H7 (cell line): ENCODE measurements at places on chromosomes 1 and 21. TPM values are rescaled to one million over a fixed set of nuclear protein-coding genes. Genes with fewer than 3 reads are reported as not detected.

GRCh38 chr1:28456078-28456477, 49.8 kb upstream of the RCC1 start:
- DNase-seq, result no peak

GRCh38 chr1:100443811-100444571, 91.7 kb downstream of the CDC14A start:
- DNase-seq, result no peak

The PTGFRN gene
- 78.4 and 81.4 TPM in 2 replicates for total RNA-seq

GRCh38 chr1:235990330-235990795, 74.5 kb downstream of the NID1 start:
- DNase-seq, result no peak

DNA sequence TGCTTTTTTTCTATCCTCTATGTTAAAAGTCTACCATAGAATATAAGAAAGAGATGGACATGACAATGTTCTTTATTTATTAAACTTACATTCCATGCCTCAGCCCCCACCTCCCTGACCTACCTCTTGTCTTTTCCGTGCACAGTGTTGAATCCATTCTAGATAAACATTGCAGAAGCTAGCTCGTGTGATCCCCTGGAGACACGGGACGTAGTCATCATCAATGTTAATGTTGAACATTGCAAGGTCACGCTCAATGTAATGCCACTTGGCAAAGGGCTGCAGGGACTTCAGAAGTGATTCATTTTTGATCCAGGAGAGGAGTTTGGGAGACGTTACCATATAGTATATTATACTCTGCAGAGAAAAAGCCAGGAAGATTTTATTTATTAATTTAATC, 66.4 kb downstream of the NTPCR start:
- DNase-seq, result no peak

DNA sequence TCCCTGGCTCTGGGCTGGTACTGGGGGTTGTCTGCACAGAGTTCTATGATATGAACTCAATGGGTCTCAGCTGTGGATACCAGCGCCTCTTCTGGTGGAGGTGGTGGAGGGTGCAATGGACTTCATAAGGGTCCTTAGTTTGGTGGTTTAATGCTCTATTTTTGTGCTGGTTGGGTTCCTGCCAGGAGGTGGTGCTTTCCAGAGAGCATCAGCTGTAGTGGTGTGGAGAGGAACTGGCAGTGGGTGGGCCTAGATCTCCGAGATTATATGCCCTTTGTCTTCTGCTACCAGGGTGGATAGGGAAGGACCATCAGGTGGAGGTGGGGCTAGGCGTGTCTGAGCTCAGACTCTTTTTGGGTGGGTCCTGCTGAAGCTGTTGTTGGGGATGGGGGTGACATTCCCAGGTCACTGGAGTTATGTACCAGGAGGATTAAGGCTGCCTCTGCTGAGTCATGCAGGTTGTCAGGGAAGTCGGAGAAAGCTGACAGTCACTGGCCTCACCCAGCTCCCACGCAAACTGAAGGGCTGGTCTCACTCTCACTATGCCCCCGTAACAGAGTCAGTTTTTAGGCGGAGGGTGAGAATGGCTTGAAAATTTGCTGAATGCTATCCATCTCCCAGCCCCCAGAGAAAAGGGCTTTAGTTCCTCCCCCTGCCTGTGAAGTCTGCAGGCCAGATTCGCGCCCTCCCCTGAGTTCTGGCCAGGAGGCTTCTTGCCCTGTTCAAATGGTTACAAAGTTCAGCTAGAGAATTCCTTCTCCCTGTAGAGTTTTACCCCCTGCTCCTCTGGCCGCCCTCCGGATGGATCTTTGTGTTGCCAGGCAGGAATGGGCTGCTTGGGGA, 902.9 kb downstream of the LTN1 start:
- DNase-seq, result no peak

The BGLAP gene
- 1.4 and 2.7 TPM in 2 replicates for total RNA-seq

DNA sequence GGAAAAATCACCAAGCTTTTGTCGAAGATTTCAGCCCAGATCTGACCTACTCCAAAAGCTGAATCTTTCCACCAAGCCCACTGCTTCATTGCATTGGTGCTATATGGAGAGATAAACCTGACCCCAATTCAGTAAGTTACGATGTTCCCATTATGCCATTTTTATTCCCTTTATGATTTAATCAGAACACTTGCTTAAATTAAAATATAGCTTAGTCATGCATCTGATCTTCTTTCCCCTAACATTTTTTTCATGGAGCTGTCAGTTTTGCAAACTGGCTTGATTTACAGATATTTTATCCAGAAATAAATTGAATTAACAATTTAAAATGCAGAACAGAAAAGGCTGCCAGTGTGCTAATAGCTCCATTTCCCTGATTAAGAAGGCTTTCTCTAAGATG, 503.5 kb upstream of the C1orf87 start:
- DNase-seq, result no peak

The ZNF648 gene
- 0.21 and 0.26 TPM in 2 replicates for total RNA-seq

The LCE2A gene
- not detected in 2 replicates for total RNA-seq

DNA sequence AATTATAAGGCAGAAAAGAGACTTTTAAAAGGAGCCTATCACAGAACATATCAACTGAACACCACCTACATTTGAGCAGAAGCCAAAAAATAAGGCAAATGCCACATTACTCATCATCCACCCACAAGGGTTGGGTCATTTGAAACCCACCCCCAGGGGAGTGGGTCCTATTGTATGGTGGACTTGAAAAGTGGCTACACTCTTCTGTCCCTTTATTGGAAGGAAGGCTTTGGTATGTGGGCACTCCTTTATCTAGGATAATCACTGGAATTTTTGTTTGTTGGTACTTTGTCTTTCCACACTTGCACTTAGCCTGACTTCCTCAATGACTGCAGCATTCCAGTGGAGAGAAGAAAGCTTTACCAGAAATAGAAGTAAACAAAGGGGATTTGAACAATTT, 157.2 kb upstream of the COL11A1 start:
- DNase-seq, result no peak

- peak; percentile 54 for DNase-seq
Observed at GRCh38 chr1:116853680-116854402, 55.9 kb upstream of the PTGFRN start.

The GPATCH4 gene
- total RNA-seq, result 40.6 and 45.0 TPM in 2 replicates
